ENCODE measurements at places on chromosomes 3 and 15.

GRCh38 chr3:137524751-137525150, 239.4 kb upstream of the SOX14 start:
- no peak for DNase-seq

GRCh38 chr3:158127250-158128219, 17.6 kb downstream of the RSRC1 start:
- DNase-seq = no peak

DNA sequence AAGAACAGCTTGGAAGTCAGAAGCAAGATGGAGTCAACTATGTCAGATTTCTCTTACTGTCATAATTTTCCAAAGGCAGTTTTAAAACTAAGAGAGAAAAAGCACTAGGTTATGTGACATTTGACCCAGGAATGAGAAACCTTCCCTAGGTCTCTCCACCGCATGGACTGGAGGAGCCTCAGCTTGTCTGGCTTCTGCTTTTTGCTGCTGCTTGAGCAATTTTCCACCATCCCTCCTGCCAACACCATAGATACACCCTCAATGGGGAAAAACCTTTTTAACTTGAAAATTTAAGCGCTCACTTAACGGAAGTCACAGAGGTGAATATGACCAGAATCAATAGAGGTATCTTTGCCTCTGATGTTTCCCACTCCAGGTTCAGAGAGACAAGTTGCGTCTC, 17.8 kb upstream of the IREB2 start:
- DNase-seq = no peak

GRCh38 chr3:72088486-72089025, 303.6 kb upstream of the PROK2 start:
- DNase-seq = no peak

GRCh38 chr15:50857763-50858162, 50.7 kb upstream of the AP4E1 start:
- DNase-seq = no peak

DNA sequence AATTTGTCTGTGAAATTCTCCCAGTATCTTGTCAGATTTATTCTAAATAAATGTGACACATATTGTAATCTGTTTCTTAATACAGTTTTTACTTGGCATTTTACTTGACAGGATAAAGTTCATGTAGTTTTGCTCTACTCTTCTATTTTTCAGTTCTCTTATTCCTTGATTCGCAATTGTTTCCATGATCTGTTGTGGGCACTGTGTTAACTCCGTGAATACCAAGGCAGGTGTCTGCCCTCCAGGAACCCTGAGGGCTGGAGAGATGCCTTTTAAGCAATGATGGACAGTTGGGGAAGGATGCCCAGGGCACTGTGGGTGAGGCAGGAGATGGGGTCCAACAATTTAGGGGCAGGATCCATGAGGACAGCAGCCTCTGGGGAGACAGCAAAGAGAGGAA, 3.1 kb downstream of the CLDN11 start:
- no peak for DNase-seq

- DNase-seq = no peak
These were observed 209.5 kb upstream of the LRRN1 start for GRCh38 chr3:3589715-3590130.

DNA sequence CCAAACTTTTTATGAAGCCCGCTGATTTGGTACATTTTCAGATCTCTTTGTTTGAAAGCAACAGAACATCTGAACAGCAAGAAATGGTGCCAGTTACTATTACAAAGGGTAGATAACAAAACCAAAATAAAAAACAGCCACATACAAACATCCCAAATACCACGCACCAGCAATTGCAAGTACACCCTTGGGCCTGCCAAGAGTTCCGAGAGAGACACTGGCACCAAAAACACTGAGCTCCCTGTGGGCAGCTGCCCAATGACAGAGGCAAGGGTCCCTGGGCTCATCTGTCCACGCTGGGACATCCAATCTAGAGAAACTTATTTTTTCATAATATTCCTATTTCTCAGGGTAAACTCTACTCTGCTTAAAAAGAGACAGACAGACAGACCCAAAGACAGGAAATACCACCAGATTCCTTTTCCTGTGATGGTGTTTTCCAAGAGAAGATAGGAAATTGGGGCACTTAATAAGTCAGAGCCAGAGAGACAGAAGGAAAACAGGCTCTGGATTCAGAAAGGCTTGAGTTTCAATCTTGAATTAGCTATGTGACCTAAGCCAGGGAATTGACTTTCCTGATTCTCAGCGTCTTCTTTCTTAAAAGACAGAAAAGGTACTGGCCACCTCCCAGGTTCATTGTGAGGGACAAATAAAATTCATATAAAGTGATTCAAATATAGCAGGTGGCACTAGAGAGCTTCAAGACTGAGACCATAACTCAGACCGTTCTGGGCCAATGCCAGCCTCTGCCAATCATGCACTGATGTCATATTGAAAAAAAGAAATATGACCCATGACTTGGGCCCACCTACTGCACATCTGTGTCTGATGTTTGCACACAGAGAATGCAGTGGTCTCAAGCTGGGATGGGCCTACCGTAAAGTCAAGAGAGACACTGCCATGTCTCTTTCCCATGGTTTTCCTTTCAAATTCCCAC, 61.3 kb downstream of the FOXP1 start:
- no peak for DNase-seq

Data from stimulated activated CD4-positive, alpha-beta T cell treated with anti-CD3 and anti-CD28 coated beads, Interleukin-1b, Interleukin-23, amount 100 ng/mL, for 4 hours (primary cell).